ENCODE measurements at places on chromosomes 4 and X.

- no peak for DNase-seq
Observed at GRCh38 chr4:3777033-3777390, 10.8 kb downstream of the ADRA2C start.

DNA sequence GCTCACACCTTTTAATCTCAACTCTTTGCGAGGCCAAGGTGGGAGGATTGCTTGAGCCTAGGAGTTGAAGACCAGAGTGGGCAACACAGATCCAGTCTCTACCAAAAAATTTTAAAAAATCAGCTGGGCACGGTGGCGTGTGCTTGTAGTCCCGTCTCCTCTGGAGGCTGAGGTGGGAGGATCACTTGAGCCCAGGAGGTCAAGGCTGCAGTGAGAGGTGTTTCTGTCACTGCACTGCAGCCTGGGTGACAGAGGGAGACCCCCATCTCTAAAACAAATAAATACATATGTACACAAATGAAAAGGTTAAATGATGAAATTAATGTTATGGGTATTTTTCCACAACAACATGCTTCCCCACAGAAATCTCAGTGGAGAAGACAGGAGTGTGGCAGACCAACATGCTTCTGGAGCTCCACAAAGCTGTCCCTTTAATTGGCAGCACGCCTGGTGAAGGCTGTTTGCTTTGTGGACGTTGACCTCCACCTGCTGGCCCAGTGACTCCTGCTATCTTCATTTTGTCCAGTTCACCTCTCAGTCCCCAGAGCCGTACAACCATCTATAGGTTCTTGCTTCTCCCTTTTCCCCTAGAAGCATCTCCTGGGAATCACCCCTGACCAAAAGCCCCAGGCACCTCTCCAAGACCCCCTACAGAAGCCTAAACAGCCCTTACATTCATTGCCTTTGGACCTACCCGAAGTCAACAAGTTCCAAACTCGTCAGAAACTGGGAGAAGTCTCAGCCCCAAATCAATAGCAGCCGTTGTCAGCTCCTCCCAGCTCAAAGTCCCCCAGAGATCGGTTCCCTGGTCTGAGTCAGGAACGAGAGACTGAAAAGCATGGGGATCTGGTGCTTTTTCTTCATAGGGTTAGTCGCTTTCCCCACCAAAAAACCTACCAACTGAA lies 36.4 kb upstream of the CD99 start:
- DNase-seq: no peak

DNA sequence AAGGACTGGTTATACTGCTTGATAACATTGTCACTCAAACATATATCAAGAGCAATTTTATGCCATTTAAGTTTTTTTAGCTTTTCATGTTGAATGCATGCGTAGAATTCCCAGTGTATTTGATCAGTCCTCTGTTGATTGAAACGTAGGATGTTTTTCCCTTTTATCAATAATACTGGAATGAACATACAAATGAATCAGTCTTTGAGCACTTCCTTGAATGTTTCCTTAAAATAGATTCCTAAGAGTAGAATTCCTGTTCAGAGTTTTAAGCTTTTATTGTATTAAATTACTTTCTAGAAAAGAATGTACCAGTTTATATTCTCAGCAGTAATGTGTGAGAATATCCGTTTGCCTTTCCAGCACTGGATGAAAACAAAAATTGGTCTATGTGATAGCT lies 37.8 kb downstream of the ADD1 start:
- no peak for DNase-seq

GRCh38 chr4:30245140-30245539 lies 475.0 kb upstream of the PCDH7 start:
- DNase-seq: no peak

GRCh38 chrX:40140706-40141499 lies 43.1 kb upstream of the BCOR start:
- DNase-seq: peak; percentile 69

GRCh38 chr4:108887034-108887433 lies 124.2 kb upstream of the ETNPPL start:
- no peak for DNase-seq

DNA sequence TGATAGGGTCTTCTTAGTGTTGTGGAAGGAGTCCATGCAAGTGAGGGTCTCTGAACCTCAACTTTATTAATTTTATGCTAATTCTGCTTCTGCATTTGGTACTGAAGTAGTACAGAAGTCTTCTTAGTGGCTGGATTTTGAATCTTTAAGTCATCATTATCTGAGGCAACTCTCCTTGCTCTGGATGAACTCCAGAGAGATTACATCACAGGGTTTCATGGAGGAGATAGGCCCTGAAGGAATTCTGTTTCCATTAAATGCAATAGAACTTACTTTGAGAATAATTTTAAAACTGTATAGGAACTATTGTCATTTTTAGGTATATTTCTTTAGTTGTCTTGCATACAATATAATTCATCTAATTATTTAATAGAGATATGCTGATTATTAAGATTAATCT lies 451.2 kb downstream of the FAT4 start:
- DNase-seq: peak; percentile 43

Data from AG10803 (cell line).